ENCODE measurements at places on chromosomes 2 and 18.

DNA sequence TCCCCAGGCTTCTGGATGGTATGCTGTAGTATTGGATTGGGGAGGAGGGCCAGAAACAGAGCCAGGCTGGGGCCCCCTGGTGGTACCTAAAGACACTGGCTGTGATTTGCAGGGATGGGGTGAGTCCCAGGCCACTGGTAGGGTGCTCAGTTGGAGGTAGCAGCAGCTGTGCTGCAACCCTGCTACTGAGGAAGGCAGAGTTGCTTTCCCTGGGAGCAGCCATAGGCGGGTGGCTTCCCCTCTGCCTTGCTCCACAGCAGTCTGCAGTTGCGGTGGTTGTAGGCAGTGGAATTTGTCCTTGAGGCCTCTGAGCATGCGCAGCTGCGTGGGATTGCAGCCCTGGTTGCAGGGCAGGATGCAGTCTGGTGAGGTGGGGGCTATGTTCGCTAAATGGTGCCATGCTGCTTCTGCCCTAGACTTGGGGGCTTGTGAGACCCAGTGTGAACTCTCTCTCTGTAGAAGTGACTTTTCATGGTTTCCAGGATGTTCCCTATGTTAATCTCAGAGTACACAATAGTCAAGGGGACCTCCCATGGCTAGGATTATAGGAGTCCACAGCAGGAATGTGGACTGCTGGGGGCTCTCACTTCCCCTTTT, 443.5 kb downstream of the XIRP2 start:
- DNase-seq: no peak

DNA sequence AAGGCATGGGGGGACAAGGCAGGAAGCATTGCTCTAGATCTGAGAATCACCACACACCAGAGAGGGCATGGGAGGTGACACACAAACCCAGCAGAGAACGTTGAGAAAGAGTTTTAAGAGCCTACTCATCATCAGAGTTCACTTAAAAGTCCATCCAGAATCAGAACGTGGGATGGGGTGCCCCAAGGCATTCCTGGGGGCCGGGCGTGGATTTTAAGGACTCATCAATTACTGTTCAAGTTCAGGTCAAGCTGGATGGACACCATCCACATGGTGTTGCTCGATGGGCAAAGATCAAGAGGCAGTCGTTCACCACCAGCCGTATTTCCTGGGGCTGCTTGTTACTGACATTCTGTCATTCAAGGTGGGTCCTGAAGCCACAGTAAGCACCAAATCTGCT, 34.9 kb downstream of the BCL11A start:
- DNase-seq: no peak

GRCh38 chr18:12474876-12475275, 67.1 kb downstream of the PRELID3A start:
- no peak for DNase-seq

DNA sequence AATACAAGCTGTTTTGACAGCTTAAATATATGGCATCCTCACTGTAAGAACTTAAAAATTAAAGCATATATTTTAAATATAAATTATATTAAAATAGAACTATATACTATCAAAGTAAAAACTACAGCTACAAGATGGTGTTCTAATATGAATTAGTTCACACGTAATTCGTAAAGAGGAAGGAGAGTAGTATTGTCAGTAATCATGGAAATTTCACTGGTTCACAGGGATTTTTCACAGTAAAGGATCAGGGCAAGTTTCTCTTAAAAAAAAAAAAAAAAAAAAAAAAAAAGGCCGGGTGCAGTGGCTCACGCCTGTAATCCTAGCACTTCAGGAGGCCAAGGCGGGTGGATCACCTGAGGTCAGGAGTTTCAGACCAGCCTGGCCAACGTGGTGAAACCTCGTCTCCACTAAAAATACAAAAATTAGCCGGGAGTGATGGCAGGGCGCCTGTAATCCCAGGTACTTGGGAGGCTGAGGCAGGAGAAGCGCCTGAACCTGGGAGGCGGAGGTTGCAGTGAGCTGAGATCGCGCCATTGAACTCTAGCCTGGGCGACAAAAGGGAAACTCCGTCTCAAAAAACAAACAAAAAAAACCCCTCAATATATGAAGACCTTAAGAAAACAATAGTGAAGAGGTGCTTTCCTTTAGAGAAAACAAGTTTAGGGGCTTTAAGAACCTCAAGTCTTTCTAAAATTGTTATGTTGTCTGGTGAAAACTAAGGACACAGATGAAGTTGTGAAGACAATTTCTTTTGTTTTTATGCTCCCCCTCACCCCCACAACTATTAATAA, 32.5 kb downstream of the PNO1 start:
- no peak for DNase-seq

- no peak for DNase-seq
Observed at GRCh38 chr2:127957240-127957639, 70.6 kb downstream of the SAP130 start.

Measured in stimulated activated CD4-positive, alpha-beta T cell treated with anti-CD3 and anti-CD28 coated beads, Interleukin-15, amount 100 ng/mL, for 48 hours (primary cell).